ENCODE measurements at places on chromosomes 7 and 10.

GRCh38 chr7:5234852-5235831 lies 45.1 kb downstream of the WIPI2 start:
- DNase-seq = no peak

- DNase-seq = no peak
Measured at GRCh38 chr10:68897336-68897741, 3.8 kb upstream of the DDX50 start.

DNA sequence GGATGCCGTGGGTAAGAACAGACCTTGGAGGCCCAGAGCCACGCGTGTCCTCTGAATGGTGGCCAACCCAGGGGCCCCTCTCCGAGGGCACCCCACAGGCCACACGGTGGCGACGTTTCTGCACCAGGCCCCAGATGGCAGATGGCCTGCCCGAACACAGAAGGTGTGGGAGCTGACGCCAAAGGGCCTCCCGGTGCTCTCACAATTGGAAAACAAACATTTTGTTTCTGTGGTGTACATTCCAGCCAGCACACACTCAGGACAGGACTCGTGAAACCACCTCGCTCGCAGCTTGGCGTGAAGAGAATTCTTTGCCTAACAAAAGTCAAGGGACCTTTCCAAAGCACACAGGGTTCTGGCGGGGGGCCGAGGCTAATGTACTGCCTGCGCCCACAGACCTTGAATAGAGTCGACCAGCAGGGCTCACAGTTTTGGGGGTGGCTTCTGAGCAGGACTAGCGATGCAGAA lies 112.1 kb downstream of the FAM53B start:
- DNase-seq = no peak

DNA sequence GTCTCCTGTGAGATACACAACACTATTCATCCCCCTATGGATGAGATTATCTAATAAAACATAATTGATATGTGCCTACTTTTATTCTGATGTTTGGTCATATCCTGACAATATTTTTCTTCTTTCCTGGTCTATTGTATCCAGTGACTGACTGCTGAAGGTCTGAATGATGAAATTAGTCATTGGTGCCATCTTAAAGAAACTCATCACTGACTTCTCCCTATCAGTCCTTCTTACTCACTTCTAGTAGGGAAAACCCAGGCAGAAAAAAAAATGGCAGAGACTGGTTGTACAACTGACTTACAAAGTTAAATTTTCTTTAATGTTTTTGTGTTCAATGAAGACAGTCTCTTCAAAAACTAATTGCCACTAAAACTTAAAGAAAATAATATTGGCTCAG lies 377.4 kb downstream of the HTR7 start:
- no peak for DNase-seq

DNA sequence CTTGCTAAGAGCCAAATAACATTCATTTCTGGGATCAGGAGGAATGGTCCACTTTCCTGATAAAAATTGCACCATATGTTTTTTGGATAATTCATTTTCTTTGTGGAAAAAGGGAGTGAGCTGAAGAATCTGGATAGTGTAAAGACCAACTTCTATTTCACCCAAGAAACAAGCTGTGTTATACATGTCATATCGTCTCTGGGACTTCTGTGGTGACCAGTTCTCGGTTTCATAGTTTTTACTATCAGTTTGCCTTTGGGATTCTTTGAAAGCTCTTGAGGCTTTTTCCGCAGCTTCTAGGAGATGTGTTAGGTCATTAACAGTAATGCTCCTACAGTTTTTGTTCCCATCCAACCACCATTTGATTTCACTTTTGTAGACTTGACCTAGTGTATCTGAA lies 14.4 kb upstream of the SAMD9 start:
- no peak for DNase-seq

GRCh38 chr10:126851414-126852108 lies 53.7 kb upstream of the DOCK1 start:
- no peak for DNase-seq

- DNase-seq = no peak
Measured at GRCh38 chr10:103793920-103794883, 61.2 kb downstream of the SH3PXD2A start.

DNA sequence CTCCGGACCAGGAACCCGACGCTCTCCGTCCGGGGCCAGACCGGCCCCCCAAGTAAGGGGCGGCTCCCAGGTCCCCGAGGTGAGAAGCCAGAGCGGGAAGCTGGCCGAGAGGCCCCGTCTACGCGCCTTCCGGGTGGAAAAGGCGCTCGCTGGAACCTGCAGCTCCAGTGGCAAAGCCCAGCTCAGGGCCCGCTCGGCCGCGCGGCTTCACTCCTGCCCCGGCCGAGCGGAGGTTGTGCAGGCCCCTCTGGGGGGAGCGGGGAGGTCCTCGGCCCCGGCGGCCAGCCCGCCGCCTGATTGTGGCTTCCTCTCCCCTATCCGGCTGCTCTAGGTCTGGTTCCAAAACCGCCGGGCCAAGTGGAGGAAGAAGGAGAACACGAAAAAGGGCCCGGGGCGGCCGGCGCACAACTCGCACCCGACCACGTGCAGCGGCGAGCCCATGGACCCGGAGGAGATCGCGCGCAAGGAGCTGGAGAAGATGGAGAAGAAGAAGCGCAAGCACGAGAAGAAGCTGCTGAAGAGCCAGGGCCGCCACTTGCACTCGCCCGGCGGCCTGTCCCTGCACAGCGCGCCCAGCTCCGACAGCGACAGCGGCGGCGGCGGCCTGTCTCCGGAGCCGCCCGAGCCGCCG lies 2.9 kb downstream of the UNCX start:
- no peak for DNase-seq

DNA sequence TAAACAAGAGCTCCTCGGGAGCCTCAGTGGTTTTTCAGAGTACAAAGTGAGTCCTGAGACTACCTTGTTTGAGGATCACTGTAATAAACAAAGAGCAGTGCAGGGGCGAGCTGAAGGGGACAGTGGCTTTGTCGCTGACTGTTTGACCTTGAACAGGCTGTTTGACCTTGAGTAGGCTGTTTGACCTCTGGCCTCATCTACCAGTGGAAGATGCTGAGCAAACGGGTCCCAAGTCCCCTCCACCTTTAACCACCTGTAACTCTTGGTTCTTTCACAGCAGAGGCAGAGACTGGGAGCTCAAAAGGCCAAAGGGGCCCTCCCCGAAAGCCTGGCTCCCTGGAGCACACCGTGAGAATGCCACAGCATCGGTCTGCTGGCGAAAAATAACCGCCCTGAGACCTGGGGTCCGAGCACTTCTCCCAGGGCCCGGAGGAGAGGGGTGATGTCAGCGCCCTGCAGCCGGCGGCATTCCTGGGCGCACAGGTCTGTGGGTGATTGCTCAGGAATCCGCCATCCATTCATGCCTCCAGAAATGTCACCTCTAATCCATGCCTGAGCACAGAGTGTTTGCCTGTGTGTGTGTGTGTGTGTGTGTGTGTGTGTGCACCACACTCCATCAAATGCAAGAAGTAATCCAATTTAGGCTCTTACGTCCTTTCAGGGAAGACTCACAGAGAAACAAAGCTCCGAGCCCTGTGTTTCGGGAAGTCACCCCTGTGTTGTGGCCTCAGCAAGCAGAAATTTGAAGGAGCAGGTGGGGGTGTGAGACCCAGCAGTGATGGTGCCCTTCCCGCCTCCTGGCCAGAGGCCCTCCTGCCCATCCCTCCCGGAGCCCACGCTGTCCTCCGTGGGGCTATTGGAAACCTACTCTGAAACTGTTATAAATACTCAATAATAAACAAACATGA lies 66.5 kb downstream of the ASB13 start:
- no peak for DNase-seq

DNA sequence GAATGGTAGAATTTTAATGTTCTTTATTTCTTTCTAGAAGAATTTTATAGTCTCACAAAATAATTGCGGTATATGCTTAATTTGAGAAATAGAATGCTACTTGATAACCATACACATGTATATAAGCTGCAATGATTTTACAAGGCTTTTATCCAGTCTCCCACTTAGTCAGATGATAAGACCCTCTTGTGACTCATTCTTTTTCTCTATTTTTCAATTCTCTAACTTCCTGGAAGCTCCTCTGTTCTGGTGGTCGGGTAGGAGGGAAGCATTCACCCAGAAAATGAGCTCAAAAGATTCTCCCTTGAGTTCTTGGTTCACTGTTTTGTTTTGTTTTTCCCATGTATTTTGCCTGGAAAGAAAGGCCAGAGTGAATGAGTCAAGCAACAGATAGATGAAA lies 546.6 kb downstream of the INHBA start:
- DNase-seq = no peak

GRCh38 chr10:132192991-132193665 lies 6.4 kb downstream of the DPYSL4 start:
- no peak for DNase-seq

GRCh38 chr7:69295977-69296376 lies 302.3 kb upstream of the AUTS2 start:
- no peak for DNase-seq

GRCh38 chr10:78763651-78764395 lies 304.9 kb upstream of the ZMIZ1 start:
- DNase-seq = no peak

GRCh38 chr10:78757344-78757925 lies 311.3 kb upstream of the ZMIZ1 start:
- DNase-seq = no peak

DNA sequence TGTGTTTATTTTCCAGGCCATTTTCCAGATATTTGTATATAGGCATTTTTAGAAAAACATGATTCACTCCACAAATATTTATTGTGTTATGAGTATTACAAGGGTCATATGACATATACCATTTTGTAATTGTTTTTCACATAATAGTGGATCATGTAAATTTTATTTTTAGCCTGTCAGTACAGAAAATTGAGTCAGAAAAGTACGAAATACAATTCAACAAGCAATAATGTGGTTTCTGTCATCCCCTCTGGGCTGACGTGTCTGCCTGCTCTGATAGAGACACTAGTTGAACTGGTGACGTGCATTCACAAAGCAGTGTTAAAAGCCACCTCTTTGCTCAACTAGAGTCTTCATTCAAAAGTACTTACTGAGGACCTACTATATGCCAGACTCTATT lies 97.9 kb upstream of the STEAP1B start:
- DNase-seq = no peak

- no peak for DNase-seq
Measured at GRCh38 chr7:98571986-98572385, 45.1 kb upstream of the NPTX2 start.

DNA sequence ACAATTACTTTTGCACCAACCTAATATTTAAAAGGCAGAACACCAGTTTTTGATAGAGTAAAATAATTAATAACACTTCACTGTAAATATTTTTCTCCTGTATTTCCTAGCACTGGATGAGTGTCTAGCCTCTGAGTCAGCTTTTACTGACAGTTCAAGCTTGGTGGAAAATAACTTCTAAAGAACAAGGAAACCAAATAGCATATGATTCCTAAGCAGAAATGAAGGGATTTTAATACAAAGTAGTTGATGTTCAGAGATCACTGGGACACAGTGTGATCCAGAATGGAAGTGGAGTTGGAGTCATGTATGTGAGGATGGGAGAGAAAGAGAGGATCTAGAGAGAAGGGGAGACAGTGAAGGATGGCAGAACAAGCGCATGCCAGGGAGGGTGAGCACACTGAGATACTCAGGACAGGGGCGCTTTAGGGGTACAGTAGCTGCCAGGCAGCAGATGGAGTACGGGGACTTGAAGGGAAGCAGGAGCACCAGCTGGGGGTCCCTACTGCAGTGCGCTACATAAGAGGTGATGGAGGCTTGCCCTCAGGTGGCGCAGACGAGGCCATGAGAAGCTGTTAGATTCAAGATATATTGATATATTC lies 117.9 kb upstream of the KLF6 start:
- DNase-seq = no peak

DNA sequence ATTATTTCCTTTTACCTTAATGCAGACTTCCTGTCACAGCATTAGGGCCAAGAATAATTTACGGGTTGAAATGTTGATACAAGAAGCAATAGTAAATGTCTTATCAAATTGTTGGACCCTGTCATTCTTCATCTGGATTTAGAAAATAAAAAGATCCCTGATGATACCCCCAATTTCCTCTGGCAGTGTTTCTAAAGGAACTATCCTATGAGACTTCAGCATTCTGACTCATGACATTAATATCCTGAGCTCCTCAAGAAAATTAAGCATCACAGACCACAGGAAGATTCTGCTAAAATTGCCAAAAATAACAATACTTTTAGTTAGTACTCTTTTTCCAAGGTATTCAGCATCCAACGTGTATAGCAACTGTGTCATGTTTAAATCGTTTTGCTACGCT lies 490.5 kb upstream of the ANKRD30A start:
- DNase-seq = no peak

GRCh38 chr7:14639801-14640200 lies 262.8 kb downstream of the DGKB start:
- no peak for DNase-seq

- DNase-seq = no peak
Measured at GRCh38 chr7:120014925-120015465, 258.0 kb upstream of the KCND2 start.

- DNase-seq = no peak
Measured at GRCh38 chr7:100641860-100642533, 645 bp upstream of the TFR2 start.

DNA sequence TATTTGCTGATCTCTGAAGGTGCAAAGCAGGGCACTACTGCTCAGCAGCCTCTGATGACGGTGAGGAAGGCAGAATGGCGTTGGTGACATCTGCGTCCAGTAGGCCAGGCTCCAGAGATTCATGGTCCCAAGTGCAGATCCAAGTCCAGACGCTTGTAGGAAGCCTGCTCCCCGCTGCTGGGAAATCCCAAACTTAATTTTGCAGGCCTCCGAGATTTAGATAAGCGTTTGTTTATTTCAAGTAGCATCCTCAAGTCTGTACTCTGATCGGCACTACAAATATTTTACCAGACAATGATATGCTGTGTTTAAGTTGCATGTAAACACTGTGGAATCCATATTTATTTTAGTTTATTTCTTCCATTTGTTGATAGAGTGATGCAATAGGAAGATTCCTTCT lies 244.9 kb upstream of the KLF6 start:
- no peak for DNase-seq

DNA sequence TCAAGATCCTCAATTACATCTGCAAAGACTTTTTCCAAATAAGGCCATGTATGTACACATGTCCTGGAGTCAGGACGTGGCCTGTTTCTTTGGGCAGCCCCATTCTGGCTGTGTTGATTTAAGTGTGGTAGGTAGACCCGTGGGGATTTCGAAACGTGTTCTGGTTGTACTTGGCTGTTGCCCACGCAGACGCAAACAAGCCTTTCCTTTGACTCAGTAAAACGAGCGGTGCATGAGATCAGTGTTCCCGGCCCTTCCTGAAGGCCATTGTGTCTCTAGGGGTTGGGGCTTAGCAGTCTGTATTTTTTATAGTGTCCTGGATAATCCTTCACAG lies 64.8 kb upstream of the DNAJB6 start:
- DNase-seq = no peak

GRCh38 chr7:134552105-134552504 lies 3.2 kb downstream of the AKR1B15 start:
- DNase-seq = no peak

GRCh38 chr10:19071946-19072345 lies 23.3 kb downstream of the MALRD1 start:
- DNase-seq = no peak

Measured in stimulated activated CD4-positive, alpha-beta T cell treated with anti-CD3 and anti-CD28 coated beads, Interleukin-15, amount 100 ng/mL, for 1 hour (primary cell).